ENCODE measurements at places on chromosomes 3 and 15.

DNA sequence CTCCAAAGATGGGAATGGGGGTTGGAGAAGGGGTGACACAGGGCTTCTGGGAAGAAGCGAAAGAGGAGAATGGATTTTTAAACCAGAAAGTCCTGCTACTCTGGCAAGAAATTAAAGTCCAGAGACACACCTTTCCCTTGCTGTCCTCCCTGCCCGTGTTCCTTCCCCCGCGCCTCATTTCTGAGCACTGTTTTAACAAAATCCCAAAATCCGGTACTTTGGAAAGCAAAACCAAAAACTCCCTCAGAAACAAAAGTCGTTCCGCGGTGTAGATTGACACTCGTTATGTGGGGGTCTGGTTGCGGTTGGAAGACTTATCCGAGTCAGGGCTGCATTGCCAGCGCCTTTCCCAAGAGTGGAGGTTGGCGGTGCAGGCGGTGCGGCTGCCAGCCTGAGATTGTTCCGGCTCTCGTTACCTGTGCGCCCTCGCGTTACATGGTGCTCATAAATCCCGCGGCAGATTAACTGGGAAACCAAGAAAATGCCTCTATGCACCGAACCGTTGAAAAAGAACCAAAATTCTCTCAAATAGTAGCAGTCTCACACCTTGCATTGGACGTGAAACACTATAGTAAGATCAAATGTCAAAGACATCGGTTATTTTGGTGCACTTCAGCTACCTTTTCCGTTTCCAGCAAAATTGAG is 217.7 kb downstream of the MEIS2 start:
- DNase-seq: no peak

DNA sequence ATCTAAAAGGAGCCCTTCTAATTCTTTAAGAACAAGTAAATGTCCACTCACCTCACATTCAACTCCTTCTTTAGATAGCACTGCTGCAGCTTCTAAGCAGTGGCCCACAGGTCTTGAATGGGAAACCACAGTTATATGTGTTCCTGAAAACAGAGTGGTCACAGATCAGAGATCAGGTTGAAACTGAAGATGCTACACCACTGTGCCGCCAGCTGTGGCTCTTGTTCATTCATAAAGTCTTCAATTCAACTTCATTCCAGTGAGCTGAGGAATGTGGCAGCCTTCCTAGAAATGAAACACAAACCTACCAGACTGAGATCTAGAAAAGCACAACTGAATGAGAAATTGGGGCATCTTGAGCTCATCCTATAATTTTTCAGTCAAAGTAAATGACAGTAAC is 4.0 kb downstream of the PDHB start:
- DNase-seq: no peak

- no peak for DNase-seq
These were observed 38.6 kb downstream of the DENND6A start for GRCh38 chr3:57654267-57654666.

DNA sequence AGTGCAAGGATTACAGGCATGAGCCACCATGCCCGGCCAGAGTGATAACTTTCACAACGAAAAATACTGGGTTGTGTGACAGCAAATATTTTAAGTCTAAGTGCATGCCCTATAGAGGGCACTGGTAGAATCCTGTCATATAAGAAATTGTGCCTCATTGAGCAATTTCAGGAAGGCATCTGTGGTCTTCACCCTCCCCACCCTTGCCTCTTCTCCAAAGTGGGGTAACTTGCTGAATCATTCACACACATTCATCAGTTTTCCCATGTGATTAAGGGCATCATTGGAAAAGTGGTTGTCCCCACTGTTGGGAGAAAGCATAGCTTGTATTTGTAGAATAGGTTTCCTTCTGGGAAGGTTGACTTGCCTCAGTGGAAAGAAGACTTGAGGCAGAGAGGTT is 9.2 kb downstream of the MITF start:
- no peak for DNase-seq

- no peak for DNase-seq
These were observed 111.7 kb downstream of the CHSY1 start for GRCh38 chr15:101139986-101140696.

- DNase-seq: no peak
These were observed 14.7 kb downstream of the TM2D3 start for GRCh38 chr15:101637516-101637915.

DNA sequence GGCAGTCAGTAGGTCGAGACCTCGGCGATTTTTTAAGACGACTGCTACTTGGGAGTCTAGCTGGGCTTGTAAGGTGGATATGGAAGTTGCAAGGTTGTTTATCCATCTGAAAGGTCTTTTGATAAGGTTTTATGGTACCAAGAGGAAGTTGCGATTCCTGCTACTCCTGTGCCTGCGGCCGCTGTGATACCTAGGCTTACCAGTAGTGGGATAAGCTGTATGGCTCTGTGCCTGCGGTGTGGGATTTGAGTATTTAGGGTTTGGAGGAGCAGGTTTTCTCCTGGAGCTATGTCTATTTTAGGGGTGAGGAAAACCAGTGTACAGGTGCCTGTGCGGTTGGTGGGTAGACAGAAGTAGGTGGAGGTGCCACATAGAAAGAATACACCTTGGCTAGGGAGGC is 1059.8 kb downstream of the SI start:
- DNase-seq: no peak

GRCh38 chr3:196237203-196237602 is 20.9 kb downstream of the SLC51A start:
- no peak for DNase-seq

- DNase-seq: no peak
These were observed 257.7 kb downstream of the VGLL3 start for GRCh38 chr3:86733257-86733656.

- no peak for DNase-seq
These were observed 57.3 kb upstream of the RNF7 start for GRCh38 chr3:141680620-141681389.

DNA sequence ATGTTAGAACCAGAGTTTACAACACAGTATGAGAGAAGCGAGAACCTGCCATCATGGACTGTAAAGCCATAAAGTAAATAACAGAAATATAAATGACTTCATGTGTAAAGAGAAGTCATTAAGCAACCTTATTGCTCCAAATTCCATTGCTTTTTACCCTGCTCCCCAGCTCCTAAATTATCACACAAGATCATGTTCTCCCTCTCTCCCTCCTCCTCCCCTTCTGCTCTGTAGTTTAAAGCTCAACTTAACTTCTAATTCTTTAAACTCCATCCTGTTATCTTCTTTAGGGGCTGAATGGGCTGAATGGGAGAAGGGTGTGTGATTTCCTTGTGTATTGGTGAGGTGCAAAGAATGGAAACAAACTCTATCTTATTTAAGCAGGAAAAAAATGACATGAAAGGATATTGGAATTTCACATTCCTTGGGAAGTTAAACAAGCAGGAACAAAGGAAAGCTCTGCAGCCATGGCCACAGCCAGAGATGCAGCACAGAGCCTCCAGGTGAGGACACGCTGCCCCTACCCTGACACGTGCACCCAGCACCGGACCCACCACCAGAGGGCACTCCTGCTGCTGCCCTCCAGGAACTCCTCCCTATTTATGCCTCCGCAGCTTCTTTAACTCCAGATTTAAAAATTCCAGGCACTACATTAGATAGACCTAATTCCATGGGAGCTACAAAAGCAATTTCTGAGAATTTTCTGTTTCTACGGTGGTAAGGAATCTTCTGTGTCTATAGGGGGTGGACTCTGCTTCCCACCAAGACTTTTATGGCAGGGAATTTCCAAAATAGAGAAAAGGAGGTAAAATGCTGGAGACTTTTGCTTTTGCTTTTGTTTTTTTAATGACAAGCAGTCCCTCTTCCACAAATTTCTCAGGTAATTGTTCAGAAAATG is 76.9 kb upstream of the ABI3BP start:
- DNase-seq: peak; percentile 10

- no peak for DNase-seq
These were observed 104.7 kb upstream of the SETMAR start for GRCh38 chr3:4198491-4198890.

- no peak for DNase-seq
These were observed 131.1 kb downstream of the PYDC2 start for GRCh38 chr3:191592105-191592504.

- no peak for DNase-seq
These were observed 223.3 kb upstream of the ARHGEF26 start for GRCh38 chr3:153897842-153898241.

GRCh38 chr15:80925597-80926059 is 64.0 kb downstream of the MESD start:
- DNase-seq: no peak

GRCh38 chr3:29141918-29142275 is 139.0 kb upstream of the RBMS3 start:
- DNase-seq: no peak

DNA sequence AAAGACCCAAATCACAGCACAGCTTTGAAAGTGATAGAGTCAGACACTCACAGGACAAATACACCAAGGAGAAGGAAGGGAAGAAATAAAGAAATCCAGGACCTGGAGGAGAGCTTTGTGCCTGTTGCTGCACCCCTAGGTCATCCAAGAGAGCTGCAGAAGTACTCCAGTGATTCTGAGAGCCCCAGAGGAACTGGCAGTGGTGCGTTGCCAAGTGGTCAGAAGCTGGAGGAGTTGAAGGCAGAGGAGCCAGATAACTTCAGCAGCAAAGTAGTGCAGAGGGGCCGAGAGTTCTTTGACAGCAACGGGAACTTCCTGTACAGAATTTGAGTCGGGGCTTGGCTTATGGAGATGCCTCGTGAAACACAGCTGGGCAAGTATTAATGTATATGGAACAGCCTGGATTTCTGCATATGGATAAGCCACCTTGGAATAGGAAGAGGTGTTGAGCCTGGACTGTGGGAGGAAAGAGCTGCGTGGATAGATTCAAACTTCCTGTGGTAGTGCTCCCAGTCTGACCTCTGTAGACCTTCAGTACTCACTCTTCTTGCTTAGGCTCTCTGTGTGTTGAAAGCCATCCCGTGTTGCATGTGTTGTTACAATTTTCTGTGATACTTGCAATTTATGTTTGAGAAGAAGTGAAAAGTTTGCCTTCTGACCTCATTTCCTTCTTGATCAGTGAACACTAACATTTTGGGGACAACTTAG is 6.1 kb downstream of the NGRN start:
- DNase-seq: no peak

DNA sequence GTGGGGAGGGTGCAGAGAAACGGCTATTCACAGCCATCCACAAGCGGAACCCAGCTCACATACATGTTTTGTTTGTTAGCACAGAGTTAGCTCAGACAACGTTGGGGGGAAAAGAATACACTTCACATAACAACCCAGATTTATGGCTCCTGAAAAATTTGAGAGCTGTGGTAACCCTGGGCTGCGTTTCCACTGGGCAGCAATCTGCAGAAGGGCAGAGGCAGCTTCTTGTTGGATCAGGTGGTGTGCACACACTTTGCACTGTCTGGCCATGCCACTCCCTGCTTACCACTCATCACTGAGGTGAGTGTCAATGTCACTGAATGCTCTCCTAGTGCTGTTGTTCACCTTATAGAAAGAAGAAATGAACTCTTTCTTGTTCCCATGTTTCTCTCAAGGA is 299.8 kb upstream of the SOX14 start:
- no peak for DNase-seq

DNA sequence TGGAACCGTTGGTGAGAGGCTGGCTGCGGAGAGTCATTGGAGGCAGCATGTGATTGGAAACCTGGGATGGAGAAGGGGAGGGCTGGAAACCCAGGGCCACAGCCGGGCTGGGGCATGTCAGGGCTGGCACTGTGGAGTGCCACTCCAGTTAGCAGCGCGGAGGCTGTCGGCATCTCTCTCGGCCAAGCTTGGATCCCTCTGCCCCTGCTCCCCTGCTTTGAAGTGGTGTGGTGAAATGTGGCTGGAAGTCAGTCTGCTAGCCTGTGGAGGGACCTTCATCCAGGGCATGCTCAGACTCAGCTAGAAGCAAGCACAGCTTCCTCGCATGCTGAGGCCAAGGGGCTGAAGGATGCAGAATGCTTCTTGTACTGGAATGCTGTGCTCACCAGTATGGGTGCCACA is 13.5 kb downstream of the SLCO3A1 start:
- DNase-seq: no peak

DNA sequence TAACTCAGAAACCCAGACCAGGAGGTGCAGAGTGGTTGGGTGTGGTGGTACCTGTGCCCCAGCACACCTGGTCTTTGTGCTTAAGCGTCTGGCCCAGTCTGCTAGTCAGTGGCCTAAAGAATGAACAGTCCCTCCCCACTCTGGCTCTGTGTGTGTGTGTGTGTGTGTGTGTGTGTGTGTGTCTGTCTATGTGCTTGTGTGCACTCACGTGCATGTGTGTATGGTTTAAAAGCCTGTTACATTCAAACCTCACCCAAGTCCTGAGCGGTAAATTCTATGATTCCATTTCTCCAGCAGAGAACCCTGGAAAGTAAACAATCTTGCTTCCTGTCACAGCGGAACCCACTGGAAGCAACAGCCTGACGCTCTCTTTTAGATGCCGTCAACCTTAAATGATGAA is 34.2 kb downstream of the EDEM1 start:
- no peak for DNase-seq

- DNase-seq: no peak
These were observed 130.4 kb upstream of the FOXB1 start for GRCh38 chr15:59873644-59874272.

DNA sequence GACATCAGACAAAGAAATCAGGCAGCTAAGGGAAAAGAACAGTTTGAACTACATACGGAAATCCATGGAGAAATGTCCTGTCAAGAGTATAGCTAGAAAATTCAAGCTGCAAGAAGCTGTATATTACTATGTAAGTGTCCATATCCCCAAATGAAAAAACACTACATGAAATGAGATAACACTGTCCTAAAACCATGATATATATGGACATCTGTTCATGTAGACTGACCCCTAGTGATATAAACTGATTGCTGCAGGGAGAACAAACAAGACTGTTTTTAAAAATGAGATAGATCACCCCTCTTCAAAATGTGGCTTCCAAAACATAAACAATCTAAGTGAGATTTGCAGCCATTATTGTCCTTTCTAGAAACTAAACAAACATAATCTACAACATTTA is 985.6 kb downstream of the EPHA3 start:
- DNase-seq: no peak

Measured in GM12891 (cell line).